ENCODE measurements at places on chromosomes 7 and 10.

DNA sequence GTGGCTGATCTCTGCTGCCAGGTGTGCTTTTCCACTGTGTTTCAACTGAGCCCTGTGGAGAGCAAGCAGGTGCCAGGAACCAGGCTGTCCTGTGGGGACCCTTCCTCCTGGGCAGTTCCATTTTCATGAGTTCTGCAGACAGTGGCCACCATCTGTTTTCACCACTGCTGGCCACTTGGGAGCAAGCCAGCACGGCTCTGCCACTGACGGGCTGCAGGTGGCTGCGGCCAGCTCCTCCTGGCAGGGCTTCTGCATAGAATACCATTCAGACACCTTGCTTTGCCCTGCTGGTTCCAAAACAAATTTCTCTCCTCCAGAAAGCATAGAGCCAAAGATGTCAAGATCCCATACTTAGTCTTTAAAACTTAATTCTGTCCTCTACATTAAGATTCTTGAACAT is 48.3 kb downstream of the LANCL2 start:
- no peak for DNase-seq

DNA sequence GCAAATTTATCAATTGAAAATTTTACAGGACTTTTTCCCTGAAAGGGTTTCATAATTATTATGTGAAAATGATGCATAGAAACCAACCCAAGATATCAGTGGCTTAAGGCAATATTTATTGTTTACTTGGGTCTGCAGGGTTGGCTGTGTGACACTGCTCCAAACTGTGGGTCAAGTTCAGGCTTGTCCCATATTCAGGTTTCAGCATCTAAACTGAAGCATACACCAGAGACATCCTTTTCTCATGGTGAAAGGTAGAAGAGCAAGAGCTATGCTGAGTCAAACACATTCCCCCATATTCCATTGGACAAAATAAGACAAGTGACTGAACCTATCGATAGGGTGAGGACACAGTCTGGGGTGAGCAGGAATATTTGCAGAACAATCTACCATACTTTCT is 110.9 kb downstream of the MAPK8 start:
- no peak for DNase-seq

- no peak for DNase-seq
These were observed 108.7 kb upstream of the ITGB1 start for GRCh38 chr10:33066558-33067236.

DNA sequence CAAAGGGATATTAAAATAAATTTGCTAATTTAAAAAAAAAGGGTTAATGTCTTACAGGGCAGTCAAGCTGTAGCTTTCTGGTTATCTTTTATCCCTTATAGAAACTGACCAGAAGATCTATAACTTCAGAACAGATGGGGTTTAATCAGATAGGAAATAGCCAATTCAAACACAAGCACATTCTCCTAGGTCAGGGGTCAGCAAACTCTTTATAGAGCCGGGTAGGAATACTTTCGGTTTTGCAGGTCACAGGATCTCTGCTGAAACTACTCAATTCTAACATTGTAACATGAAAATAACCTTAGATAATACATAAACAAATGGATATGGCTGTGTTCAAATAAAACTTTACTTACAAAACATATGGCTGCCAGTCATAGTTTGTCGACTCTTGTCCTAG is 479.8 kb downstream of the ADRA2A start:
- no peak for DNase-seq

DNA sequence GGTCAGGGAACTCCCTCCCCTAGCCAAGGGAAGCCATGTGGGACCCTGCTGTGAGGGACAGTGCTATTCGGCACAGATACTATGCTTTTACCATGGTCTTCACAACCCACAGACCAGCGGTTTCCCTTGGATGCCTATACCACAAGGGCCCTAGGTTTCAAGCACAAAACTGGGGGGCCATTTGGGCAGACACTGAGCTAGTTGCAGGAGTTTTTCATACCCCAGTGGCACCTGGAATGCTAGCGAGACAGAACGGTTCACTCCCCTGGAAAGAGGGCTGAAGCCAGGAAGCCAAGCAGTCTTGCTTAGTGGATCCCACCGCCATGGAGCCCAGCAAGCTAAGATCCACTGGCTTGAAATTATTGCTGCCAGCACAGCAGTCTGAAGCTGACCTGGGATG is 156.8 kb downstream of the THSD7A start:
- DNase-seq: no peak

GRCh38 chr7:103967401-103967800 is 22.1 kb downstream of the RELN start:
- DNase-seq: no peak

DNA sequence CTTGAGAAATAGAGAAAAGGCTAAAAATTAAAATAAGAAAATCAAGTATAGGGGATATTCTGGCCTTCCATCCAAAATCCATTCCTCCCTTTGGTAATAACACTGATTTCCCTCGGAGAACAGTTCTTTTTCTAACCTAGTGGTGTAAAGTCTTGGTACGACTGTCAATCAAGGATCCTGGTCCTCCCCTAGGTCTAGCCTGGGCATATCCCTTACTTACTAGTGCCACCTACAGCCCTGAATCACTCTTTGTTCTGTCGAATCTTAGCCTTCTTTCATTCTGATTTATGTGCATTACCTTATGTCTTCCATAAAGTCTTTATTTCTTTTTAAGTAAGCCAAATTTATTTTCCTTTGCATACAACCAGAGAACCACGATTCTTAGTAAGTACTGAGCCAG is 298.7 kb upstream of the LRRTM3 start:
- peak; percentile 22 for DNase-seq

DNA sequence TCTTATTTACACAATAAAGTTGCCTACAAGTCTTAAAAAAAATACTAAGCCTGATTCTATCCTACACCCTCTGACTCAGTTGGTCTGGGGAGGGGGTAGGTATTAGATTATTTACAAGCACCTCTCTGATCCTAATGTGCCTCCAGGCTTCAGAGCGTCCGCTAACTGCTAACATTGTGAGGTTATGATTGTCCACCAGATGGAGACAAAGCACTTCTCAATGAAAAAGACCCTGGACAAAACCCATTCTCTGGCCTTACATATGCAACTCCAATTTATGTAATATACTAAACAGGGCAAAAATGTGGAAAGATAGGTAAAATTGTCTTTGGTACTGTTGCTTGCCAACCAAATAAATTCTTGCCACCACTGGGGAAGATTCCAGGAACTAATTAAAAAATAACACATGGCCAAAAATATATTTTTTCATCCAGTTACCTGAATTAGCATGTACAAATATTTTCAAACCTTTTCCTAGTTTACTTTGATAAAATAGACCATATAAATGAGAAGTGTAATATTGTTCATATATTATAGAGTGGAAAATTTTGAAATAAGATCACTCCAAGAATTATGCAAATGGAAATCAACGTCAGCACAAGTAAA is 92.4 kb downstream of the KIF20B start:
- DNase-seq: peak; percentile 25

DNA sequence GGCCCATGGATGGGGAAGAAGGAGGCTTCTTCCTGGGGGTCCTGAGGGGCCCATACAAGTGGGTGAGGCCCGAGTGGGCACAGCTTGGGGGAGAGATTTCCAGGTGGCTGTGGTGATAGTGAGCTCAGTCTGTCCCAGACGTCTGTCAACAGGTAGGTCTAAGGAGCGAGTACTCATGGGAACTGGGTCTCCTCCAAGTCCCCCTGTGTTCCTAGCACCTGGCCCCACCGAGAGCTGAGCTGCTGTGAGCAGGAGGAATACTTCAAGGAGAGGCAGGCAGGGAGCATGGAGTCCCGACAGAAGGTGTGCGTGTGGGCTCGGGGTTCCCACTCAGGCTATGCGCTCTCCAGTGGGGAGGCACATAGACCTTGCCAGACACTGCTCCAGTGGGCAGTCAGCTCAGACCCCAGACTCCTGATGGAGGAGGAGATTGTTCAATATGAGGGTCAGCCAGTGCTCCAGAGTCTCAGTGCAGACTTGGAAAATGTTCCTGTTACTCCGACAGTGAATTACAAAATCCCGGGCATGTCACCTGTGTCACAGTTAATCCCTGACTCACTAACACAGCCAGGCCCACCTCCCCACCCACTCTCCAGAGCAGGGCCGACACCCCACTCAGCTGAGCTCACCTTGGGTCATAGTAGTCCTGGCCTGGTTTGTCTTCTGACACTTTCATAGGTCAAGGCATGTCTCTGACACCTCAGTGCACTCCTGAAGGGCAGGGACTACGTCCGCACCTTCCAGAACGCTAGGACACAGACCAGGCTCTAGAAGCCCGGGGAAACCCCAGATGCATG is 28.2 kb upstream of the C10orf53 start:
- DNase-seq: no peak

- DNase-seq: no peak
These were observed 286.2 kb upstream of the VWC2 start for GRCh38 chr7:49486974-49487829.

GRCh38 chr10:61346796-61347413 is 106.3 kb downstream of the TMEM26 start:
- DNase-seq: no peak

GRCh38 chr10:1187855-1188557 is 131.8 kb downstream of the WDR37 start:
- DNase-seq: no peak

- no peak for DNase-seq
These were observed 538.5 kb downstream of the HTR7 start for GRCh38 chr10:90319188-90319914.

GRCh38 chr7:137574812-137575211 is 231.3 kb upstream of the PTN start:
- no peak for DNase-seq

DNA sequence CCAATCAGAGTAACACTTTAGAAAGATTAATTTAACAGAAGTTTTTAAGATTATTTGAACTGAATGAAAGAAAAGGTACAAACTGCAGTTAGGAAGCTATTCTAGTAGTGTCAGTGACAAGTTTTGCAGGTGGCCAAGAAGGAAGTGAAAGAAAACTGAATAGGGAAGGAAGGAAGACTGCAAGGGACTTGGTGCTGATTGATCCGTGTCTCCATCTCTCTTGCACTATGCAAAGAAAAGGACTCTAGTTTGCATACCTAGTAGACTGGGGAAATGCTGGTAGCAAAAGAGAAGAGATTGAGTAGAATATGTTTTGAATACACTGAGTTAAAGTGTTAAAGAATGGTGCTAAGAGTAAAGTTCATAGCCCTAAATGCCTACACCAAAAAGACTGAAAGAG is 33.0 kb downstream of the OR6V1 start:
- no peak for DNase-seq

DNA sequence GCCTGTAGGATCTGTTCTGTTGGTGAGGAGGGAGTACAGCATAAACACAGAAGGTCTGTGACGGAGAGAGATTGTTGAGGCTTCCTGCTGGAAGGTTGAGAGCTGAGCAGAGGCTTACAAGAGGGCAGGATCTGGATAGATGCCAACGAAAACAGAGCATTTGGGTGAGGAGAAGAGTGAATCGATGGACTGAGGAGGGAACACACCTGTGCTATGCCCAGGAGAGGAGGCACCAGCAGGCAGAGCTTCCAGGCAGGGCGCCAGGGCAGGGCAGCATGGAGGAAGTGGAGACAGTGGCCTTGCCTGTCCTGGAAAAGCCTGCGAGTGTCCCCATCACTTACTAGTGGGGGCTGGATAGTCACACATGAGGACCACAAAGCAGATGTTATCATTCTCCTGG is 282.9 kb downstream of the PAXIP1 start:
- DNase-seq: no peak

- no peak for DNase-seq
These were observed 20.1 kb downstream of the TES start for GRCh38 chr7:116230191-116231005.

DNA sequence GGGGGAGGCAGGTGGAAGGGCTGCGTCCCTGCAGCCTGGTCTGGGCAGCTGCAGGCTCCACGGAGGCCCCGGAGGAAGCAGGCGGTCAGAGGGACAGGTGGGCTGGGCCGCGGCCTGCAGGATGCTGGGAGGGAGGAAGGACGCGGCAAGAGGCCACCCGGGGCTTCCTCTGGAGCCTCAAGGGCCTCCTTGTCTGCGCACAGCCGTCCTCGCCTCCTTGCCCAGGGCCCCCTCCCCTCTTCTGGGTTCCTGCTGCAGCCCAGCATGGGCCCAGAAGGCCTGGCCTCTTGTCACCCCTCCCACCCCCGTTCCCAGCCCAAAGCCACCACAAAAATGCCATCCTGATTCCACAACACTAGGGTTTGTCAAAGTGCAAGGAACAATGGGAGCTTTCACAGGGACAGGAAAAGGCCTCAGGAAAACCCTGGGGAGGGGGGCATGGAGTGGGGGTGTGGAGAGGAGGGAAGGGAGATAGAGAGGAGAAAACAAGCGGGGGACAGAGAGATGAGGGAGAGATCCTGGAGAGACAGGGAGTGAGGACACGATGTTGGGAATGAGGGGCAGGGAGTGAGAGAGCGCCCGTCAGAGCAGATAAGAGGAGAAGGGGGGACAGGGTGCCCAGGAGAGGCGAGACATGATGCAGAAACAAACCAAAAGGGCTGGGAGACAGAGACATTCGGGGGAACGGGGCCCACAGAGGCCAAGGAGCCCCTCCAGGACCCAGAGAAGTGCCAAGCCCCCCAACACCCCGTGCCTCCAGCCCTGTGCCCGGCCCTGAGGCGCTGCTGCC is 41.8 kb downstream of the ZCCHC24 start:
- DNase-seq: no peak

- no peak for DNase-seq
These were observed 319.8 kb upstream of the PHYHIPL start for GRCh38 chr10:58856508-58857240.
